ENCODE measurements at places on chromosomes 3 and 15.

GRCh38 chr3:140752499-140752898, 74.6 kb downstream of the TRIM42 start:
- DNase-seq = no peak

GRCh38 chr3:178930116-178930515, 141.5 kb downstream of the ZMAT3 start:
- no peak for DNase-seq

DNA sequence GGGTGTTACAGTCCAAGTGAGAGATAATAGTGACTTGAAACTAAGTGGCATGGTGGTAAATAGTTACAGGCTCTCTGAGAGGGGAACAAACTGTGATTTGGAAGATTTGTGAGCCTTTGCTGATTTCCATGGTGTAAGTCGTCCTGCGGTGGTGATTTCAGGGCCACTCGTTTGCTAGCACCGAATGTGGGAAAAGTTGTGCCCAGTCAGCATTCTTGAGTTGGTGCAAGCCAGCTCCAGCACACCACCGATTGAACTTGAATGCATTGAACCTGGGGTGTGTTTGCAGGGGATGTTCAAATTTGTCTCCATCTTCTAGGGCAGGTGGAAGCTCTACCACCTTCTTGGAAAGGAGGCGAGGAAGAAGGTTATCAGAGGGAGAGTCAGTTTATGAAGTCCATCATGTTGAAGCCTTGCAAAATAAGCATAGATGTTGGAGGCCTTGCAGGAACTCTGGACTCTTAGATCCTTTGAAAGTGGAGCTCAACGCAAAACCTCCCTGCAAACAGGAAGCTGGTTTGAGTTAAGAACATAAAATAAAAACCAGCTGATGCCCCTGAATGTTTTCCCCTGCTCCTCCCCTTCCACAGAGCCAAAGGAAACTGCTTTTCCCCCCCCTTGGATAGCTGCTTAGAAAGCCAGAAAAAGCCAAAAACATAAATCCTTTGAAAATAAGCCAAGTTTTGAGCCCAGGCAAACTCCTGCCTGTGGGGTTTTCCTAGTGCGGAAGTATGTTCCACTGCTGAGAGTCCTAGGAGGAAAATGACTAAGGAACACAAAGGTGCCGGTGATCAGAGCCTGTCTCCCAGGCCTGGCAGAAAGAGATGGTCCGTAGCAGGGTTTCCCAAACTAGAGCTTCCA, 21.9 kb downstream of the MAPKBP1 start:
- no peak for DNase-seq

DNA sequence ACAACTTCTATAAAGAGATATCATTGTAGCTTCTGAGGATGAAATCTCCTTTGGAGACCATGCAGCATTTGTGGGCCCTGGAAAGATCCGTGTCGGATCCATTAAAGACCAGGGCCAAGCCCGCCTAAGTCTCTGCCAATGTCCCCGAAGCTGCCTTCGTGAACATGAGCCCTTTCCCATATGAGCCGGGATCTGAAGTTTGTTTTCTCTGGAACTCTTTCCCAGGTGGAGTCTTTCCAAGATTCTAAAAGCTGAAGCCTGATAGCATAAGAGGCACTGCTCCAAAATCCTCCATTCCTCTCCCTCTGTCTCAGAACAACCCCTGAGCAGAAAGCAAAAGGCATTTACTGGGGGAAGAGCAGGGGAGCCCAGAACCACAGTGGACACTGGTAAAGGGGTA, 274.6 kb downstream of the NTRK3 start:
- no peak for DNase-seq

- no peak for DNase-seq
Measured at GRCh38 chr15:83295417-83295816, 11.0 kb upstream of the BNC1 start.

DNA sequence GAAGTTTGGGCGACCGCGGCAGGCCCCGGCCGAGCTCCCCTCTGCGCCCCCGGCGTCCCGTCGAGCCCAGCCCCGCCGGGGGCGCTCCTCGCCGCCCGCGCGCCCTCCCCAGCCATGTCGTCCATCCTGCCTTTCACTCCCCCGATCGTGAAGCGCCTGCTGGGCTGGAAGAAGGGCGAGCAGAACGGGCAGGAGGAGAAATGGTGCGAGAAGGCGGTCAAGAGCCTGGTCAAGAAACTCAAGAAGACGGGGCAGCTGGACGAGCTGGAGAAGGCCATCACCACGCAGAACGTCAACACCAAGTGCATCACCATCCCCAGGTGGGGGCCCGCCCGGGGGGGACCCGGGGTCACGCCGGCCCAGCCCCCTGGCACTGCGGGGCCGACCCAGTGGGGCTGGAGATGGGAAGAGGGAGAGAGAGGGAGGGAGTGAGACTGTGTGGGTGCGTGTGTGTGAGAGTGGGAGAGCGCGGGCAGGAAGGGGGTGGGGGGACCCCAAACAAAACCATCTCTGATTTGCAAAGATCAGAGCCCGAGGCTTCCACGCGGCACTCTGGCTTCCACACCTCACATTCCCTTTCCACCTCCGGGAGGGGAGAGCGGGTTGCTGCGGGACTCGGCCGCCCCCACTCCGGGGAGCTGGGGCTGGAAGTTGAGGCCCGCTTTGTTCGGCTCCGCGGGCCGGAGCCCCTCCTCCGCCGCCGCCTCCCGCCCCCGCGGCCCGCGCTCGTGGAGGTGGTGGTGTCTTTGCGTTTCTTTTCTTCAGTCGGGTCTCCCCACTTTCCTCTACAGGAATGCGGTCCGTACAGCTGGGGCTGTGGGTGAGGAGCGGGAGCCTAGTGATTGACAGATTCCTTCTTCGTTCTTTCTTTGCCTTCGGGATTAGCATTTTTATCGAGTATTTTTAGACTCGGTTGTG, 898 bp downstream of the SMAD3 start:
- DNase-seq = no peak

- DNase-seq = no peak
Measured at GRCh38 chr3:13879946-13880810, at the start of gene WNT7A. Gene WNT7A, minus strand, starts transcription at chr3:13880071. Its CDS starts 255 bp downstream, at chr3:13879816.

DNA sequence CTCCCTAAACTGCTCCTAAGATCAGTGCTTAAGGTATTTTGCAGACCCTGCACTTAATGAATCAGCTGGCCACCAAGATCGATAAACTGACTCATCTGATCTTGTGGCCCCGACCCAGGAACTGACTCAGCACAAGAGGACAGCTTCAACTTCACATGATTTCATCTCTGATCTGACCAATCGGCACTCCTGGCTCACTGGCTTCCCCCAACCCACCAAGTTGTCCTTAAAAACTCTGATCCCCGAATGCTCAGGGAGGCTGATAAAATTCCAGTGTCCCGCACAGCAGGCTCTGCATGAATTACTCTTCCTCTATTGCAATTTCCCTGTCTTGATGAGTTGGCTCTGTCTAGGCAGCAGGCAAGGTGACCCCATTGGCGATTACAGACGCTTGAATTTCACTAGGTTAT, 13.5 kb downstream of the HTR3E start:
- DNase-seq = no peak

- DNase-seq = no peak
Measured at GRCh38 chr3:8491271-8492144, 10.1 kb upstream of the LMCD1 start.

- peak; percentile 89 for DNase-seq
Measured at GRCh38 chr15:74240002-74240568, 4.0 kb downstream of the CCDC33 start.

DNA sequence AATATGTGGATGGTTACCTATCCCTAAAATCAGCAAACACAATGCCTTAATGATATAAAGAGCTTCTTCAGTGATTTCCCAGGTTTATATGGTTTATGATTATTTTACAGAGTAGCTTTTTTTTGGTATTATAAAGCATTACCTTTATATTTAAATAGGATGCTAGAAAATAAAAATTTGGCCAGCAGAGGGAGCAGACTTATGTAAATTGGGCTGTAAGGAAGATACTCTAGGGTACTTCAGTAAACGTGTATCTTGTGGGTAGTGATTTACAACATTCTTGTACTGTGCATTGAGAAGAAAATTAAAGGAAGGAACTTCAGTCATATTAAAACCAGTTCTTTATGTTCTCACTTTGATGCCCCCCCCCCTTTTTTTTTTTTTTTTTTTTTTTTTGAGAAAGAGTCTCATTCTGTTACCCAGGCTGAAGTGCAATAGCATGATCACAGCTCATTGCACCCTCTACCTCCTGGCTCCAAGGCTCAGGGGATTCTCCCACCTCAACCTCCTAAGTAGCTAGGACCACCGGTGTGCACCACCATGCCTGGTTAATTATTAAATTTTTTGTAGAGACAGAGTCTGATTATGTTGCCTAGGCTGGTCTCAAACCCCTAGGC, 167.9 kb downstream of the BBX start:
- DNase-seq = peak; percentile 6

GRCh38 chr15:33074942-33075341, 119.6 kb downstream of the FMN1 start:
- DNase-seq = no peak

- no peak for DNase-seq
Measured at GRCh38 chr3:47004369-47005211, 25.1 kb downstream of the NBEAL2 start.

DNA sequence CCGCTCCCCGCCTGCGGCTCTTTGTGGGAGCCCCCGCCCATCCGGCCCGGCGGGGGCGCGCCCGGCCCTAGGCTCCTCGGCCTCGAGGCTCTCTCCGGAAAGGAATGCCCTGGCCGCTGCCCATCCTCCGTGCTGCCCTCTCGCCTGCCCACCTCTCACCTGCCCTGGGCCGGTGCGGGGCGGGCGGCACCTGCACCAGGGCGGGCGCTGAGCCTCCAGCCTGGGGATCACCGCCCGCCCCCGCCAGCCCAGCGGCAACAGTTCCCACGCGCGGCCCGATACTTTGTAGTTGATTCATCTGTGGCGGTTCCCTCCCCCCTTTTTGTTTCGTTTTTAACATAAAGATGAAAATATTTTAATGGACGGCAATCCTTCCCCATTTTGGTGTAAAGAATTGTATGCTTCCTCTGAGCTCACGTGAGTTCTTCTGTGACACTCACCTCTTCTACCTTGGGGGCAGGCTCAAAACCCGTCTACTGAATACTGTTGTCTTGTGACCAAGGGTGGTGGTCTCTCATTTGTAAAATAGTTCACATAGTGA, 1.9 kb downstream of the KLF13 start:
- DNase-seq = no peak

GRCh38 chr3:139764936-139765335, 87.2 kb upstream of the NMNAT3 start:
- no peak for DNase-seq

DNA sequence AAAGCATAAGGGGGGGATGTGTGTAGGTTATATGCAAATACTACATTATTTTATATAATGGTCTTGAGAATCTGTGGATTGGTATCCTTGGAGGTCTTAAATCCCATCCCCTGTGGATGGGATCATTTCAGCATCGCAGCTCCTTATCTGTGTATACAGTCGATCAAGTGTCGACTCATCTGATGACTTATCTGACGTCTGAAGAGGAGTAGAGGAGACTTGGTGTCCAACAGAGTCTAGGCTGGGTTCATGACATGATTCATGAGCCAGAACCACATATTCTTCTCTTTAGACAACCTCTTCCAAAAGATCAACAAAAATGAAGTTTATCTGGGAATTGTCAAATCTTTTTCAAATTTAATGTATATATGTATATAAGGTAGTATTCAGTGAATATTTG, 220.7 kb downstream of the NR2F2 start:
- DNase-seq = no peak

DNA sequence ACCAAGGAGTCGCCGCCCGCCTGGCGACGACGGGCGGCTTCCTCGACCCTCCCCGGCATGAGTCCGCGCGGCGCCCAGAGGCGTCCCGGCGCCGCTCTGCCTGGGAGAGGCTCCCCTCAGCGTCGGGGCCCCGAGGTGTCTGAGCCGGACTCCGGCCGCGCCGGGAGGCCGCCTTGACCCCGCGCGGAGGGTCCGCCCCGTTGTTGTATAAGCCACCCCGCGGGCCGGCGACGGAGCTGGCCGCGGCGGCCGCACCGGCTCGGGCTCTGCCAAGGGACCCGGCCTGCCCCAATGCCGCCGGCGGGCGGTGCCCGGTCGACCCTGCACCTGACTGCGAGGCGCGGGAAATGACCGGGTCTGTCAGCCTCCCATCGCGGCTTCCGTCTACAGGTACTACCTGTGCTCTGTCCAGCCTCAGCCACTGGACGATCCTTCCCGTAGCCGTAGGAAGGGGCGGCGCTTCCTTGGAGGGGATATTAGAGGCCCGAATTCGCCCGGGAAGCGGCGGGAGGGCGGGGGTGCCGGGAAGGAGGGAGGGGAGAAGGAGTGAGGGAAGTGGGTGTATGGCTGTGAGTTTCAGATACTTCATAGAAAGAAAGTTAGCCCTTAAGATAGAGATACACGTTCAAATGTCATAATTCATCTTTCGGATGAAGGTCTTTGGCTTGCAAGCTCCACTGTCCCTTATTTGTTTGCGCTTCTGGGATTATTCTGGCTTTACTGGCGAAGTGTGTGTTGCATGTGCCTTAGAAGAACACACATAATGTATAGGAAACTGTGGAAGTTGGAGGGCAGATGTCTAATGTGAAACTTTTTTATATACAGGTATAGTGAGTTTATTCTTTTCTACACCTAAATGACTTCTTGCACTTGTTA, 620 bp downstream of the ABHD5 start:
- DNase-seq = peak; percentile 9

DNA sequence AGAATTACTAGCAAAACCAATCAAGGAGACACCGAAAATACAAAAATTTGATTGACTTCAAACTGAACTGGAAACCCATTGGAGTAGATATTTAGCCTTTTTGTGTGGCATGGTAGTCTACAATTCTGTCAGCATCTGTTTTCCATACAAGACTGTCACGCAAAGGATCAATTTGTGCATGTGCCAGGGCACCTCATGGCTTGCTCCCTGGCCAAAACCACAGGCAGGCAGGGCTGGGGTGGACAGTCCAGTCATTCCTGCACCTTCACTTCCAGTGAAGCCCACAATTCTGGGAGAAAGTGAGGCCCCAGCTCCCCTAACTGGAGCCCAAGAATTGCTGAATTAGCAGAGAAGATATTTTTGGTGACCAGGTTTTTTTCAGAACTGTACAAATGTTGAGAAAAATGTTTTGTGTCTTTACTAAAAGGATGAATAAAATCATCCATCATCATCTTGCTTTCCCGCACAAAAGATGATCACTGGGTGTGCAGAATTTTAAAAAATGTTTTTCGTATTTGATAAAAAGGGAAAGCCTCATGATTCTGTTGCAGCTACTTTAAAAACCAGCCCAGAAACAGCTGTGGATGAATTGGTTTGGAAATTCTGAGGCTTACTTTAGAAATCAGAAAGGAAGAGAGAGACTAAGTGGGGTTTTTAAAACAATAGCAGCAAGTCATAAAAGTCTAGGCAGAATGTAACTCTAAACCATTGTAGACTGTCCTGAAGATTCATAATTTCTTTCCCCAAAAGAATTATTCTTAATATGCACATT, 86.4 kb downstream of the PCCB start:
- DNase-seq = no peak

DNA sequence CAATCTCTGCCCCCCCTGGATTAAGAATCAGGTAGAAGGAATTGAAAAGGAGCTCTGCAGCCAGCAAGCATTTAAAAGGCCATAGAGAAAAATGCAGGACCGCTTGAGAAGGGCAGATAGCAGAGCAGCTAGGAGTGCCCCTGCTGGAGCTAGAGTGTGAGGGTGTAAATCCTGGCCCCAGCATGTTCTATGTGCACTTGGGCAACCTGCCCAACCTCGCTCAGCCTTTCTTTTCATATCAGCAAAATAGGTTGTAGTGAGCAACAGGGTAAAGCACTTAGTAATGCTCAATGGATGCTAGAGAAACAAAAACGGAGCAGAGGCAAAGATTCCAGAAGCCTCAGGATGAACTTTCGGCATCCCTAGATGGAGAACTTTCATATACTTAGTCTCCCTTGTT, 25.0 kb upstream of the THBS1 start:
- DNase-seq = no peak

- no peak for DNase-seq
Measured at GRCh38 chr3:179672918-179673317, 20.1 kb downstream of the USP13 start.

- DNase-seq = no peak
Measured at GRCh38 chr3:13670292-13670691, 121.4 kb downstream of the FBLN2 start.
